Stimulated activated CD8-positive, alpha-beta memory T cell treated with anti-CD3 and anti-CD28 coated beads, Interleukin-15, amount 100 ng/mL, for 1 hour (primary cell): ENCODE measurements at places on chromosomes 16 and 17.
A peak's percentile ranks its signal among the peaks of the same experiment; 100 is the strongest.

DNA sequence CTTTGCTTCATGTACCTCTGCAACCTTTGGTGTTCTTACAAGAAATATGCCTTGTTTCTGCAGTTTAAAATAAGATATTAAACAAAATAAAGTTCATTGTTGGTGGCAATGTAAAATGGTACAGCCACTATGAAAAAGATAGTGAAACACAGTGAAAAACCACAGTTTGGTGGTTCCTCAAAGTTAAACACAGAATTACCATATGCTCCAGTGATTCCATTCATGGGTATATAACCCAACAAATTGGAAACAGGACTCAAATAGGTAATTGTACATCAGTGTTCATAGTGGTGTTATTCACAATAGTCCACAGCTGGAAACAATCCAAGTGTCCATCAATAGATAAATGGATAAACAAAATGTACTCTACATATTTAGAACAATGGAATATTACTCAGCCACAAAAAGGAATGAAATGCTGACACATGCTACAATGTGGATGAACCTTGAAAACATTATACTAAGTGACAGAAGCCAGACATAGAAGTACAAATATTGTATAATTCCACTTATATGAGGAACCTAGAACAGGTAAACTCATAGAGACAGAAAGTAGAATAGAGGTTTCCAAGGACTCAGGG, 49.2 kb downstream of the CUEDC1 start:
- DNase-seq, result no peak

- no peak for DNase-seq
Measured at GRCh38 chr17:39794249-39794970, 56.7 kb downstream of the GRB7 start.

- no peak for DNase-seq
Measured at GRCh38 chr17:11372692-11373091, 131.7 kb downstream of the SHISA6 start.

DNA sequence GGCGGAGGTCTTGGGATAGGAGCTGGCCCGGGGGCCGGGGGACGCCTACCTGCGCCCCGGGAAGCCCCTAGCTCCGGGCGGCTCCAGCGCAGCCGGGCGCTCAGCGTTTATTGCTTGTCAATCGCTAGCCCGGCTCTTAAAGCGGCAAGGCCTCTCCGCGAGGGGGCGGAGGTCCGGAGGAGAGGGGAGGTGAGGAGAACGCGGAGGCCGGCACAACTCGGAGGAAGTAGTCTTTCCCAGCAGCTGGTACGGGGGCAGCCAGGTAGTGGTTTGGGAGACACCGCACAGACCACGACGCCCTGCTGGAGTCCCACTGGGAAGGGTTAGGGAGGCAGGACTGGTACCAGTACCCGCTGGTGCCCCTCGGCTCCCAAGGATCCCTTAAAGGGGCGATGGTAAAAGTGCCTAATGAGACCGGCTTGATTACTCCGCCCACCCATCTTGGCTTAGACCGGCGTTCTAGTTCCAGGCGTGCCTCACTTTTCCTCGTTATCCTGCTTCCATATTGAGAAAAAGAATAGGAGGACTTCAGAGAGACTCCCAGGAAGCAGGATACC, at the start of gene MPP2:
Gene MPP2 (minus strand): TSS at position 112 of the 557 bp plus-strand sequence. CDS start 3,076 bp downstream, outside the sequence.
- peak; percentile 27 for DNase-seq

DNA sequence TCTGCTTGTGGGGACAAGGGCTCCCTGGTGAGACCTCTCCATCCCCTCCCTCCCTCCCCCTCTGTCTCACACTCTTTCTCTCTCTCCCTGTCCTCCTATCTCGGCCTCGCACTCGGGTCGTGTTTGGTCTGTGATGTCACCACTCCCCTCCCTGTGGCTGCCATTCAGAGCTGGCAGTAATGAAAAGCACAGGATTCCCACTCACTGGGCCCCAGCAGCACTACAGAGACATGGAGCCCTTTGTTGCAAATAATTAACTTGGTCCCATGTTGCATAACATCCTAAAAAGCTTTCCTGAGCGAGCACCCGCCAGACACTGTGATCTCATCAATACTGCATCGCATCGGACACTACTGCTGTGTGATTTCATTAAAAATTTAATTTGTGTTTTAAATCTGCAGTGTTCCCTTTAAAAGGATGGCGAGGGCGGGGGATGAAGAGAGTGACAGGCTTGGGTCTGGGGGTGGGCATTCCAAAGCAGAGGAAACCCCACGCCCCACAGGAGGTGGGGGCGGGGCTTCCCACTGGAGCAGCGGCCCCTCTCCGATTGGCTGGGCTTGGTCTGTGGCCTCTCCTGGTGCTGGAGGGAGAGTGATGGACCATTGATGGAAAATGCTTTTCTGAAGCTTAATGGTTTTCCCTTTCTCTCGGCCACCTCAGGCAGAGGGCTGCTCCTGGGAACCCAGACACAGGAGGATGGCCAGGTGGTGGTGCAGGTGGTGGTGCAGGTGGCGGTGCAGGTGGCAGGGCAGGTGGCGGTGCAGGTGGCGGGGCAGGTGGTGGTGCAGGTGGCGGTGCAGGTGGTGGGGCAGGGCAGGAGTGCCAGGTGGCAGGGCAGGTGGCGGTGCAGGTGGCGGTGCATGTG, 15.3 kb upstream of the NPTX1 start:
- no peak for DNase-seq

DNA sequence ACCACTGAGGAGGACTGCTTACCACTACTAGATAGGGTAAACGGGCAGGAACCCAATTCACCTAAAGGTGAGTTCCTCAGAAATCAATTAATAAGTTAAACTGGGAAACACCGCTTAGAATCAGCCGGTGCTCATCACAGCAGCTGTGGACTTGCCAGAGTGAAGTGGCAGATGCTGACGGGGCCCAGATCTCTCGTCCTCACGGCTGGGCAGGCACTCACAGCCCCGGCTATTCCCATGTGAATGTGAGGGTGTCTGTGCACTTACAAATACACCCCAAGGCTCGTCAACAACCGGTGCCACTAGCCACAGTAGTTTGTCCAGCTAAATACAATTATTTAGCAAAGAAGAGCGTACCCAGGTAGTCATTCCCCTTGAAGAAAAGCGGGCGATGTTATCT, 29.7 kb downstream of the MBTPS1 start:
- DNase-seq, result no peak

DNA sequence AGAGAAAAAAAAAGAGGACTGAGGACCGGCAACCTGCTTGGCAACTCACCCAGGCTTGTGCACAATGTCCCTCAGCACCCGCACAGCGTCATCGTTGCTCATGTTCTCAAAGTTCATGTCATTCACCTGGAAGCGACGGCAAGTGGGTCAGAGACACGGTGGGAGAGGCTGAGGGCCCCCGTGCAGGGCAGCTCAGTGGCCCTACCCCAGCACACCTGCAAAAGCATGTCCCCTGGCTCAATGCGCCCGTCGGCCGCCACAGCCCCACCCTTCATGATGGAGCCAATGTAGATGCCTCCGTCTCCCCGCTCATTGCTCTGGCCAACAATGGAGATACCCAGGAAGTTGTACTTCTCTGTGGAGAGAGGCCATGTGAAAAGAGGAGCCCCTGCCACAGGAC, 5.4 kb downstream of the DVL2 start:
- no peak for DNase-seq

DNA sequence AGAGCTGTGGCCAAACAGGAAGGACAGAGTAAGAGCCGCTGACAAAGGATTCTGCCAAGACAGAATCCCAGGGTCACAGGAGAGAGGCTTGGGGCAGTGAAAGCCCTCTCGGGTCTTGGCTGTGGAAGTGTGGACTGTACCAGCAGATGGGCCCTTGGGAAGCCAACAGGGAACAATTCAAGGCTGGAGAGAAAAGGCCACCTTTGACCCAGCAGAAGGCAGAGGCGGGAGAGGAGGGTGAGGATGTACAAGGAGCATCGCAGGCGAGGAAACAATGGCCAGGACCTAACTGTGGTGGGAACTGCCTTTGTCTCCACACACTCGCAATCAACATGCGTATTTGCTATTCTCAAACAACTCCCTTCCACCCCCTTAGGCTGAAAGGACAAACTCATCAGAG, 15.7 kb downstream of the CARHSP1 start:
- DNase-seq, result no peak

GRCh38 chr16:4529085-4530060, 9.2 kb downstream of the CDIP1 start:
- no peak for DNase-seq

DNA sequence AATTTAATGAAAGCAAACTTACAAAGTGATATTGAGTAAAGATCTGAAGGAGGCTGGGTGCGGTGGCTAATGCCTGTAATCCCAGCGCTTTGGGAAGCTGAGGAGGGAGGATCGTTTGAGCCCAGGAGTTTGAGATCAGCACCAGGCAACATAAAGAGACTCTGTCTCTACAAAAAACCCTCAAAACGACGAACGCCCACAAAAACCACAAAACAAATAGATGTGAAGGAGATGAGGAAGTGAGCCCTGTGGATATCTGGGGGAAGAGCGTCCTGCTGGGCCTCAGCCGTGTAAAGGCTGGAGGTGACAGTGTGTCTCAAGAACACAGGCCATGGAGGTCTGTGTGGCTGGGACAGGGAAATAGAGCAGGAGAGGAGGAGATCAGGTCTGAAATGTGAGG, 68.8 kb downstream of the ITFG1 start:
- DNase-seq, result no peak

DNA sequence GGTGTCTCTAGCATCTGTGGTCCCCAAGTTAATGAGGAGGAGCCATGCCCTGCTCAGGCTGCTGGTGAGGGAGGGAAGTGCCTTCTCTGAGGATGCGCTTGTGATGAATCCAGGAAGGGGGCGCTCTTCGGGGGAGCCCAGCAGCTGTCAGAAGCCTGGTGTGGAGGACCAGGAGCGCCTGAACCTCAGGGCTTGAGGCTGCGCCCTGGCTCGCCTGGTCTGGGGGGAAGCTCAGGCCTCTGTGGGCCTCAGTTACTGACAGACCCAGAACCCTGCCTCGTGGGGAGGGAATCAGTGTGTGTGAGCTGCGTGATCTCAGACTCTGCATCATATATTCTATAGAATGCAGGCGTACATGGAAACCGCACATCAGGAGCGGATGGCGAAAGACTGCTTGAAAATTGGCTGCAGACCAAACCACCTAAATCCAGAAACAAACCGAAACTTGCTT, 126.1 kb downstream of the SEC14L1 start:
- DNase-seq, result no peak

DNA sequence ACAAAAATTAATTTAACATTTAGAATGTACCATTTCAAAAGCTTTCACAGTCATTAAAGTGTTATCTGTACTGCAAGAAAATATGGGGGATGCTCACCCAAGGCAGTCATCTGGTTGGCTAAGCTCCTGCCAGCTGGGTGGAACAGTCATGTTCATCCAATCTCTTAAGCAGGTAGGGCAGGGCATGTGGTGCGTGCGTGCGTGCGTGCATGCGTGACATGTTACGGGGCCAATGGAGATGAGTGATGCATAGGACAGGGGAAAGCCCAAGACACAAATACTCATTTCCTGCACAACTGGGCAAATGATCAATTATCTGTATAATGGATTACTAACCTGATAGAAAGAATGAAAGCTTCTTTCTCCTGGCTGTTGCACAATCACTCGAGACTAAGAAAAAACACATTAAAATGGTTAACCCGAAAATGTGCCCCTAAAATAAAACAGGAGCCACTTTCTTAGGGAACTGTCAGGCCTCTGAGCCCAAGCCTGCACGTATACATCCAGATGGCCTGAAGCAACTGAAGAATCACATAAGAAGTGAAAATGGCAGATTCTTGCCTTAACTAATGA, 104.4 kb downstream of the MYO1D start:
- DNase-seq, result no peak

- no peak for DNase-seq
Measured at GRCh38 chr17:51263006-51263405, 2.7 kb downstream of the UTP18 start.

DNA sequence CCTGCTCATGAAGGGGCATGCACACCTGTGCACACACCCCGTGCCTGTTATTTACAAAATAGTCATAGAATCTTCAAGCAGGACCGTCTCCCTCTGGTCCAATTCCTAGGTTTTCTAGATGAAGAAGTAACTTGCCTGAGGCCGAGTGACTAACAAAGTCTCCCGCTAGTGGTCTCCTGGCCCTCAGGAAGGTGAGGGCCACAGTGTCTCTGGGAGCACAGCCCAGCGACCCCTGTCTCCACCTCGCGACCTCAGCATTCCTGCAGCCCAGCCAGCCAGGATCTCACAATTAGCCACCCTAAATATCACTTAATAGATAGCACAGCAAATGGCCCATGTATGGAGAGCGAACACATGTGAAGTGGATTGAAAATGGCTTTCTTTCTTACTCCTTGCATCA, 30.5 kb upstream of the CACNG1 start:
- no peak for DNase-seq

GRCh38 chr16:67034487-67034886, 5.5 kb downstream of the CBFB start:
- no peak for DNase-seq

DNA sequence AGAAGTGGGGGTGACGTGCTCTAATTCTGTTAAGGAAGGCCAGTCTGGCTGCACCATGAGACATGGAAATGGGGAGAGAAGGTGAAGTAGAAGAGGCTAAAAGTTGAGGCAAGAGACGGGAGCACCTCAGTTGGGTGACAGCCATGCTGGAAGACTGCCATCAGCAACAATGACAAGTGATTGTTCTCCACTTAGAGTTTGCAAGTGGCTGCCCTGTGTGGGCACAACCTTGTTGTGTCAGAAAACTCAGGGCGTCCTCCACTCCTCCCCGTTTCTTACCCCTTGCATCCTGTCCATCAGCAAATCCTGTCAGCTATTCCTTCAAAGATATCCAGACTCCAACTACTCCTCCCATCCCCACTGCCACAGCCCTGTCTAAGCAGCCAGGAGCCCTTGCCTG, 17.6 kb downstream of the CES1 start:
- no peak for DNase-seq

- DNase-seq, result no peak
Measured at GRCh38 chr17:79280866-79281572, 206.4 kb downstream of the ENGASE start.

DNA sequence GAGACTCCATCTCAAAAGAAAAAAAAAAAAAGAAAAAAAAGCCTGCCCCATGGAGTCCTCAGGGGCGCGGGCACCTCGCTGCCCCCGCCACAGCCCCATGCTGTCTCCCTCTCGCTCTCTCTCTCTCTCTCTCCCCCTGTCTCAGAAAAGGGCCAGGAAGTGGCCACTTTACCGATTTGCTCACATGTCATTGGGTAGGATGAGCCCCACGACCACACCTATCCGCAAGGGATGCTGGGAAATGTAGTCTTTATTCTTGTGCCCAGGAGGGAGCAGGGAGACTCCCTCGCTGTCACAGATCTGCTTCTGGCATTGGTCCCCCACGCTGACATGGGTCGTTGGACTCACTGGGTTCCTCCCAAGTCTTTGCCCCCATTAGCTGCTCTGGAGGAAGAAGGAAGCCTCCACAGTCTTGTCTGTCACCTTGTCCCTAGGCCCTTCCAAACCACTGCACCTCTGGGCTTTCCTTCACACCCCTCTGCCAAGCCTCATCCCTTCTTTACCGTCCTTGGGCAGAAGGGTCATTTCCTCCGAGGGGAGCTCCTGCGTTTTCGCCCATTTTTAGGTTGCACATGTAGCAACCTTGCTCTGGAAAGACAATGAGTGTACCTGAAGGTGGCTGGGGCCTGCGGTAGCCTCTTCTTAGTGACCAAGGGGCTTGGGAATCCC, 6.9 kb upstream of the GJD3 start:
- no peak for DNase-seq
